ENCODE measurements at places on chromosomes 2 and 18. TPM values are rescaled to one million over a fixed set of nuclear protein-coding genes. Genes with fewer than 3 reads are reported as not detected.

GRCh38 chr2:238926761-238927611 lies 79.1 kb downstream of the TWIST2 start:
- DNase-seq, result no peak

Gene ARHGAP15
- 0.13 TPM for total RNA-seq

Gene BBS5
- 2.0 TPM for total RNA-seq

GRCh38 chr18:34867520-34867919 lies 157.4 kb downstream of the DTNA start:
- DNase-seq, result no peak
